Stimulated activated CD8-positive, alpha-beta memory T cell treated with anti-CD3 and anti-CD28 coated beads, Interleukin-7, amount 100 ng/mL, for 24 hours (primary cell): ENCODE measurements at places on chromosomes 6 and 20.

GRCh38 chr6:2492686-2493523, 247.5 kb upstream of the GMDS start:
- no peak for DNase-seq

DNA sequence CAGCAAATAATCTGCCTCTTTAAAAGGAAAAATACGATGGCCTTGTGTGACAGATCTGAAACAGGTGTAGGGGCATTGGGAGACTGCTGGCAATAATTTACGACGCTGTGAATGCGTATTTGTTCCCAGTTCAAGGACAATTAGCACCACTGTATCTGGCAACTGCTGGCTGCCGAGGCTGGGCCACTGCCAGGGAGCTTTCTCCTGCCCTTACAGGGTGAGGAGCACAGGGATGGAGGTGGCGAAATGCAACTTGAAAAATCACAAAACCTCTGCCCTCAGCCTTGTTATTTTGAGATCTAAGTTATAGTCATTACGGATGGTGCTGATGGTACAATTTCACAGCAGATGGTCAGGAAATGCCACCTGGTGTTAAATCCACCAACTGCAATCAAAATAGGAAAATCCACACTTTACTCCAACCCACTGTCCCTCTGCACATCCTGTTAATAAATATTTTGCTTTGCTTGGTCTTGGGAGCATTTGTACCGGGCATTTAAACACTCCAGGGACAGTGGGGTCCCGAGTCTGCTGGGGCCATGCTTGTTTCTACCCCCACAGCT, 6.4 kb downstream of the MYLK4 start:
- DNase-seq = no peak

DNA sequence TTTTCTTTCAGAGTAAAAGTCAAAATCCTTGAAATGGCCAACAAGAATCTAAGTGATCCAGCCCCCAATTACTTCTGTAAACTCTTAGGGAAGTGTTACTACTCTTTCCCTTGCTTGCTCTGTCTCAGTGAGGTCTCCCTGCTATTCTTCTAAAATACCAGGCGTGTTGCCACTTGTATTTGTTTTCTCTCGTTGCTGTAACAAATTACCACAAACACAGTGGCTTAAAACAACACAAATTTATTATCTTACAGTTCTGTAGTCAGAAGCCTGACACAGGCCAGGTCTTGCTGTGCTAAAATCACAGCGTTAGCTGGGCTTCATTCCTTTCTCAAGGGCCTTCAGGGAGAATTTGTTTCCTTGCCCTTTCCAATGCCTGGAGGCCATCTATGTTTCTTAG, 59.9 kb downstream of the HECA start:
- DNase-seq = no peak

DNA sequence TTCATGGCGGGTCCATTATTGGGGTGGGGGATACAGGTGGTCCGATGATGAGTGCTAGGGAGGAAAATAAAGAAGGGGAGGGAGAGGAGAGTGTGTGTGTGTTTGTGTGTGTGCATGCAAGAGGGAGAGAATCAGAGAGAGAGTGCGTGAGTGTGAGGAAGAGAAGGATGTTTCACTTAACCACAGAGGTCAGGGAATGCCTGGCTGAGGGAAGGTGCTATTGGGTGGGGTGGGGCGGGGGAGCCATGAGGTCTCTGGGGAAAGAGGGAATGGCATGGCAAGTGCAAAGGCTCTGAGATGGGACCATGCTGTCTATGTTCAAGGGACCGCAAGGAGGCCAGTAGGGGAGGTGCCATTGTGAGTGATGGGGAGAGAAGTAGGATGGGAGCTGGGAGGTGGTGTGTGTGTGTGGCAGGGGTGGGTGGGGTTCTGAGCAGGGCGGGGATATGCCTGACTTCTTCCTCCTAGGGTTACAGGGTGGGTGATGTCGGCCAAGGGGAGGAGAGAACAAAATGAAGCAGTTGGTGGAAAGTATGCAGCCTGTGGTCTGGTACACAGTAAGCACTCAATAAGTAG, 23.0 kb downstream of the CEBPB start:
- DNase-seq = no peak

- no peak for DNase-seq
These were observed 30.9 kb downstream of the CD83 start for GRCh38 chr6:14148471-14148870.

DNA sequence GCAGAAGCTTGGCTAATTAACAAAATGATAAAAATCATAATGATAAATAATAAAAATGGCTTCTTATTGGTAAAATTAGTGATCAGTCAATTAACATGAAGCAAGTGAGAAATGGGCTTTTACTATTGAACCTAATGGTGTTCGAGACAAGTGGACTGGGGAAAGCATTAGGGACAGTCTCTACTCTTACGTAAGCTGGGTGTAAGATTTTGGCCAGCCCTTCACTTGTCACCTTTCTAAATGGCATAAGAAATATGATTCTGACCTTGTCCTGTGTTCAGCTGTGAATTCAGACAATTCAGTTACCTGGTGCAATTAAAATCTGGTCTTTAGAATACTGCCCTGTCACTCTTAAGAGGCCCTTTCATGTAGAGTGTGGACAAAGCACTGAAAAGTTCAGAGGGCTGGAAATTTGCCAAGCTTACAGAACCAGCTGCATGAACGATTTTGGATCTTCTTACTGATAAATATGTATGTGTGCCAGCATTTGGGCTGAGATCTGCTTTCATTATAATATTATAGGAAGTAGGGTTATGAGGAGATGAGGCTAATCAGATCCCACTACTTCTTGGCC, 115.9 kb downstream of the QRSL1 start:
- DNase-seq = no peak
